ENCODE measurements at places on chromosomes 12 and 14. TPM values are rescaled to one million over a fixed set of nuclear protein-coding genes. Genes with fewer than 3 reads are reported as not detected.

DDN gene
- 0.10 TPM for total RNA-seq

SGPP1 gene
- total RNA-seq: 14.4 TPM

TRPV4 gene
- 2.5 TPM for total RNA-seq

DENND5B gene
- 19.7 TPM for total RNA-seq

BICDL1 gene
- total RNA-seq: 1.7 TPM

IPO8 gene
- 48.9 TPM for total RNA-seq

BIN2 gene
- total RNA-seq: 11.7 TPM

DDX23 gene
- 77.2 TPM for total RNA-seq

INHBC gene
- total RNA-seq: not detected

NEK9 gene
- total RNA-seq: 75.9 TPM

SRRM4 gene
- total RNA-seq: 0.88 TPM

KRT85 gene
- total RNA-seq: not detected

CMA1 gene
- total RNA-seq: 0.52 TPM

OR4N2 gene
- not detected for total RNA-seq

BMP4 gene
- 7.8 TPM for total RNA-seq

AACS gene
- total RNA-seq: 16.6 TPM

LBHD2 gene
- total RNA-seq: not detected

EXD2 gene
- 13.1 TPM for total RNA-seq

NANOG gene
- total RNA-seq: 0.32 TPM

CCDC196 gene
- not detected for total RNA-seq

CIPC gene
- 24.4 TPM for total RNA-seq

TAS2R46 gene
- 3.3 TPM for total RNA-seq

Data from aorta (tissue), 5 donors.